Activated naive CD4-positive, alpha-beta T cell treated with anti-CD3 and anti-CD28 coated beads, Interleukin-2, amount 10 ng/mL, durations not matched to agents 7 days and 5 days (primary cell): ENCODE measurements at places on chromosomes 7 and 10.
A peak's percentile ranks its signal among the peaks of the same experiment; 100 is the strongest.

- DNase-seq = no peak
Measured at GRCh38 chr7:37450035-37450434, 1.4 kb upstream of the ELMO1 start.

DNA sequence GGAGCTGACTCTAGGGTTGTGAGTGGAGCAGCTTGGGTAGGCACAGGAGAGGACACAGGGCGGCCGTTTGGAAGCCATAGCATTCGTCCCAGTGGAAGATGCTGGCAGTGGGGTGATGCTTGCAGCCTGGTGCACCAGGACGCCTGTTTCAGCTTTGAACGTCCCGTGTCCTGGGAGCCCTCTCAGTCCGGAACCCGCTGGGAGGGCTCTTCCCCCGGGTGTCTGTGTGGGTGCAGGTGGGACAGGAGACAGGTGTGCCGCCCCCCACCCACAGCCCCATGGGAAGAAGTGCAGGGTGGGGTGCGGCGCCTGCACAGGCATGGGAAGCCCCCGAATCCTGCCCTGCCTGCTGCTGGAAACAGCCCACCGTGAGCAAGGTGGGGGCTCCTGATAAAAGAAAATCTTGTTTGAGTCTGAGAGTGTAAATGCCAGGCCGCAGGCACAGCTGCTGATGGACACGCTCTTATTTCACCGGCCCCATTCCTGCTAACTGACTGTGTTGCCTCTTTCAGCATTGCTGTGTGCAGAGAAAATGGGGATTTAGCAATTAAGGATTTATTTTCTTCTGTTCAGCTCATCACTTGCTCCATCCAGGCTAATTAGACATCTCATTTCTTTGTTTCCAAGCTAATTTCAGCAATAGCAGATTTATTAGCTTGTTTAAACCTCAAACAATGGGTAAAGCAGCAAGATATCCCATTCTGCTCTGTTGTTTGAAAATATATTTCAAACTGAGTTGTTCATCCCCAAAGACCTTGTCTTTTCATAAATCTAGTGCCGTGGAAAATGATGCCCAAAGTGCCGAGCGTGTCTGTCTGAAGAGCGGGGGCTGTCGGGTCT, 54.9 kb upstream of the DPYSL4 start:
- no peak for DNase-seq

GRCh38 chr7:54778166-54778565, 19.2 kb upstream of the SEC61G start:
- no peak for DNase-seq

DNA sequence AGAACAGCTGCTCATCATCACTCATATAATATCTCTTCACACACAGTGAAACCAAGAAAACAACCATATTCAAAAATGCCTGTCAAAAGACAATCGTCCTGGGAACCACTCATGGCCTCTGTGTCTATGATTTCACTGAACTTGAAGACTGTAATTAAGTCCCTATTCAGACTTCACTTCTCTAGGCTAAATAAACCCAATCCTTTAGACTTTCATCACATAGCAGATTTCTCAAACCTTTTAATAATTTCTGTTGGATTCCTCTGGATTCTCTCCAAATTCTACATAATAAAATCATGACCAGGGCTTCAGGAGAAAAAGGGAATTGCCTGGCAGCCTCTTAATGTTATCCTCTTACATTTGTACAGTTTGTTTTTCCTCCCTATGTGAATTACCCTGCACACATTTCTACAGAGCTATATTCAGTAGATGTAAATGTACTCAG, 201.1 kb downstream of the LRRN3 start:
- DNase-seq = no peak

GRCh38 chr7:96526496-96526895, 183.2 kb downstream of the SEM1 start:
- no peak for DNase-seq

GRCh38 chr10:93261089-93261488, 187.4 kb downstream of the CYP26A1 start:
- no peak for DNase-seq

DNA sequence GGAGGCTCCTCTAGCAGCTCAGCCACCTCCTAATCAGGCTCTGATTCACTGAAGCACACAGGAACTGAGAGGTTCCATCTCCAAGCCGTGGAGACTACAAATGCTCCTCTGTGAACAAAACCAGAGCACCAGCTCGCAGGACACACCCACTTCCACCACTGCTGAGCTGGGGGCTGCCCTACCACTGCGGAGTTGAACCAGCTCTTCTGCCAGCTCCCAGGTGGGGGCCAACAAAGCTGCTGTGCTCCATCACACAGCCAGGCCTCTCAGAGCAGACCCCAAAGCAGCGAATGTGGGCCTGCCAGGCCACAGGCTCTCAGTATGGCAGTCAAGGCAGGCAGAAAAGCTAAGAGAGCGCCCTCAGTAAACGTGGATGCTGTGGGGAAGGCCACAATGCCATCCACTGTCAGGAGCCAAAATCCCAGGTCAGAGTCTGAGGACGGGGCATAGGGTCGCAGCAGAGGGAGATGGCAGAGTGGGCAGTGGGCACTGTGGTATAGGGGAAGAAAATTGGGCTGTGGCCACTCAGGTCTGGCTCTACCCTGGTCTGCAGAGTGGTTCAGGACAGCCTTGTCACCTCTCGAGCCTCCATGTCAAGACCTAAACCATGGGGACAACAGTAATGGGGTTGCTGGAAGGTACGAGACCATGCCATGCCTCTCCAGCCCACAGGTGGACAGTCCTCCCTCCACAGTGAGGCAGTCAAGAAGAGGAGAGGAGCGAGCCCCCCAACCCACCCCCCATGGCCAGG, 82.1 kb downstream of the GRID1 start:
- no peak for DNase-seq

GRCh38 chr7:55508221-55509011, 63.9 kb downstream of the VOPP1 start:
- no peak for DNase-seq

DNA sequence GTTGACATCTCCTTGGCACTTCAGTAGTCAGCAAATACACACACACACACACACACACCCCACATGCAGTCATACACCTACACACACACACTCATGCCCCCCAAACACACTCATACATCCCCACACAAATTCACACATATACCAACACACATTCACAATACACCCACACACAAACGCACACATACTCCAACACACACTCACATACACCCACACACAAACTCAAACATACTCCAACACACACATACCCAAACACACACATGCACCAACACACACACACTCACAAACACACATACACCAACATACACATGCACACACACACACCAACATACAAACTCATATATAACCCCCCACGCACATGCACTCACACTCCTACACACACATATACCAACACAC, 31.4 kb upstream of the CHST15 start:
- no peak for DNase-seq

GRCh38 chr7:48046458-48046857, 11.1 kb downstream of the C7orf57 start:
- DNase-seq = peak; percentile 57

GRCh38 chr7:157547611-157548010, 210.8 kb downstream of the DNAJB6 start:
- peak; percentile 16 for DNase-seq

- DNase-seq = no peak
Measured at GRCh38 chr7:11786186-11786585, 45.8 kb downstream of the THSD7A start.

GRCh38 chr7:98056580-98056979, 50.1 kb upstream of the LMTK2 start:
- DNase-seq = no peak

- DNase-seq = peak; percentile 54
Measured at GRCh38 chr7:157228864-157229422, 90.2 kb downstream of the UBE3C start.

DNA sequence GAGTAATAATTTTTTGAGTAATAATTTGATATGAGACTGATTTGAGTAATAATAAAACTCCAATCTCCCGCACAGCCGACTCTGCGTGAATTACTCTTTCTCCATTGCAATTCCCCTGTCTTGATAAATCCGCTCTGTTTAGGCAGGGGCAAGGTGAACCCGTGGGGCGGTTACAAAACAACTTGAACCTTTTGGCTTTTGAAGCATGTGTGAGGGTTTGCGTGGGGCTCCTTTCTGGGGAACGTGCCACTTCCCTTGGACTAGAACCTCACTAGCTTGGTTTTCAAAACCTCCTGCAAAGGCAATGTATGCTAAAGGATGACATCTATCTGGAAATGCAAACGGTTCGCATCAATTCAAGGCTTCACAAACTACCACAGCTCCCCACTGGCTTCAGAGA, 1.5 kb downstream of the CRPPA start:
- no peak for DNase-seq

- no peak for DNase-seq
Measured at GRCh38 chr7:79471283-79471682, 17.8 kb upstream of the MAGI2 start.

DNA sequence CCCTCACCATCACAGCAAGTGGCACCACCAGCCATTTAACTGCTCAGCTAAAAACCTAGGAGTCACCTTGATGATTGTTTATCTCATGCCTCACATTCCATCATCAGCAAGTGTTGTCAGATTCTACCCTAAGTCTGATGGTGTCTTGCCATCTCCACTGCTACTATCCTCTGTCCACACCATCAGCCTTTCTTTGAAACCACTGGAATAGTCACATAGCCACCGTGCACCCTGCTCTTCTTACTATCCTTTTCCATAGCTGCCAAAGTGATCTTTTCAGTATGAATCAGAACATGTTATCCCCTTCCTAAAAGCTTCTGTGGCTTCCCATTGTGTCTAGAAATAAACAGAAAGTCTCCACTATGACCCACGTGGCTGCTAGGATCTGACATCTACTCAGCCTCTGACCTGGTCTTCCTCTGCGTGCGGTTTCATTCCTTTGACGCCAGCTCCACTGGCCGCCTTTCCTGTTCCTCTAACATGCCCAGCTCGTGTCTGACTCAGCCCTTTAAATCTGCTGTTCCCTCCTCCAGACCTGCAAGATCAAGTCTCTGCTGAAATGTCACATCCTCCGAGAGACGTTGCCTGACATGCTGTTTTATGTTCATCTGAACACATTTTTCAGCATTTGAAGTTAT, 16.5 kb upstream of the CHN2 start:
- DNase-seq = no peak

- peak; percentile 53 for DNase-seq
Measured at GRCh38 chr10:103554488-103555324, 61.2 kb downstream of the NEURL1 start.

DNA sequence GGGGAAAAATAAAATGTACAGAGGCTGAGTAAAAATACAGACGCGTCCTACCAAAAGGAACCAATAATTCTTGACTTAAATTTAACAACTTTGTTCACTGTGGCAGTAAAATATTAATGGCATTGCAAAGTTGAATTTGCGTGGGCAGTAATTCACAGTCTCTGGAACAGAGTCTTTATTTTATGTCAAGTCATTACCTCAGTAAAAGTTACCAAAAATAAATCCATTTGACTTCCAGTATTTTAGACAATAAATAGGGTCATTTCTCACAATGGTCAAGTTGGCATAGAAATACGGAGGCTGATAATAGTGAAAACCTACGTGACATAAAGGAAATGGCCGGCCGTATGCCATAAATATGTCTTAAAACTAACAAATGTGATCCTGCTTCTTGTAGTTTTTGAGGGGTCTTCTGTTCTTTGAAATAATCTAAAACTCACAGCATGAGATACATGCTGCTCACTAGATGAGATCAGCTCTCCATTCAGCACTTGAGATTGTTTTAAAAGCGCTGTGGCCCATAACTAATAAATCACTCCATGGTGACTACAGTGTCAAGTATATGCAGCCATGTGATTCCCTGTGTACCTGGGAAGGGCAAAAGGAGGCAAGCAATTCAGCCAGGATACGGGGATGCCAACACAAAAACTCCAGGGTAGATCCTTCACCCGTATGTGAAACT, 75.3 kb downstream of the DOCK4 start:
- no peak for DNase-seq

- DNase-seq = no peak
Measured at GRCh38 chr10:82288461-82288881, 413.5 kb downstream of the NRG3 start.

DNA sequence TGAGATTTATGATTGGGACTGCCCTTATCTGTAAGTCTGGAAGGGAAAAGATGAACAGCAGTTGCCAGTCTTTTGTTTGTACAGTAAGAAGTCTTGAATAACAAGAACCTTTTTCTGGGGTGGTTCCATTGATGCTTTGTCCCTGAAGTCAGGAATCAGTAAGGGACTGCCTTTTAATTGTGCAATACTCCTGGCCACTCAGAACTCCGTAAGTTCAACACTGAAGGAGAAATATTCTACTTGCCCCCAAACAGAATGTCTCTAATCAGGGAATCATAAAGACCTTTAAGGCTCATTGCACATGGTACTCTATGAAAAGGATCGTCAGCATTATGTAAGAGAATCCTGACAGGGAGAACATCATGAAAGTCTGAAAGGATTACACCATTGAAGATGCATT, 361.4 kb downstream of the EXOC4 start:
- no peak for DNase-seq

GRCh38 chr7:42617071-42617765, 294.7 kb downstream of the C7orf25 start:
- DNase-seq = no peak

DNA sequence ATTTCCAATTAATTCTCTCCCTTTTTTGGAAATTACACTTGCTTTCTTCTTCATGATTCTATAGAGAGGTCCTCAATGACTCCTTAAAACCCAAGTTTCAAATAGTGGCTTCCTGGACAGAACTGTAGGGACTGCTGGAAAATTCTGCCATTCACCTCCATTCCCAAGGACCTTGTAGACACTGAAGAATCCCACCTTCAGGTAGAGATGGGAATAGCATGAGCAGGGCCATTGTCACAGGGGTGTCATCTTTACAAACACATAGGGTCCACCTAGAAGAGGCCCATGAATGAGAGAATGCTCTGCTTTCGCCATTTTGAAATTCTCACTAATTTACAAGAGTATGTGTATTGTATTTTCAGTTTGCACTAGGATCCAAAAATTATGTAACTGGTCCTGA, 701.7 kb upstream of the CELF2 start:
- DNase-seq = no peak

GRCh38 chr7:81393018-81393417, 376.8 kb downstream of the HGF start:
- no peak for DNase-seq

- no peak for DNase-seq
Measured at GRCh38 chr10:97333351-97333600, 1.3 kb downstream of the FRAT2 start.

- DNase-seq = no peak
Measured at GRCh38 chr10:114709984-114710383, 51.9 kb upstream of the ABLIM1 start.

DNA sequence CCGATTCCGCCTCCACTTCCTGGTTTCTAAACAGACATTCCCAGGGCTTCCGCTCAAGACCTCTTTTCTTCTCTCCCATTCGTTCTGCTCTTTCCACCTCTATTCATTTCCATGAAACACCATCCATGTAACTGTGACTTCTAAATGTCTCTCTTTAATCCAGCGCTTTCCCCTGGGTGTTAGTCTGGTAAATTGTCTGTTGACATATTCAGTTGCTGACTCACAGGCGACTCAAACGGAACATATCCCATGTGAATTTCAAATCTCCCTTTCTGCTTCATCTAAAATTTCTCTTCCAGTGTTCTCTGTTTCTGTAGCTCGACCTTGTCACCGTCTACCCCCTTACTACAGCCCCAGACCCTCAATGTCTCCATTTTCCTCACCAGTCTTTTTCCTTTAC, 119.1 kb downstream of the PFKFB3 start:
- DNase-seq = no peak
